ENCODE measurements at places on chromosomes 6 and 20.

DNA sequence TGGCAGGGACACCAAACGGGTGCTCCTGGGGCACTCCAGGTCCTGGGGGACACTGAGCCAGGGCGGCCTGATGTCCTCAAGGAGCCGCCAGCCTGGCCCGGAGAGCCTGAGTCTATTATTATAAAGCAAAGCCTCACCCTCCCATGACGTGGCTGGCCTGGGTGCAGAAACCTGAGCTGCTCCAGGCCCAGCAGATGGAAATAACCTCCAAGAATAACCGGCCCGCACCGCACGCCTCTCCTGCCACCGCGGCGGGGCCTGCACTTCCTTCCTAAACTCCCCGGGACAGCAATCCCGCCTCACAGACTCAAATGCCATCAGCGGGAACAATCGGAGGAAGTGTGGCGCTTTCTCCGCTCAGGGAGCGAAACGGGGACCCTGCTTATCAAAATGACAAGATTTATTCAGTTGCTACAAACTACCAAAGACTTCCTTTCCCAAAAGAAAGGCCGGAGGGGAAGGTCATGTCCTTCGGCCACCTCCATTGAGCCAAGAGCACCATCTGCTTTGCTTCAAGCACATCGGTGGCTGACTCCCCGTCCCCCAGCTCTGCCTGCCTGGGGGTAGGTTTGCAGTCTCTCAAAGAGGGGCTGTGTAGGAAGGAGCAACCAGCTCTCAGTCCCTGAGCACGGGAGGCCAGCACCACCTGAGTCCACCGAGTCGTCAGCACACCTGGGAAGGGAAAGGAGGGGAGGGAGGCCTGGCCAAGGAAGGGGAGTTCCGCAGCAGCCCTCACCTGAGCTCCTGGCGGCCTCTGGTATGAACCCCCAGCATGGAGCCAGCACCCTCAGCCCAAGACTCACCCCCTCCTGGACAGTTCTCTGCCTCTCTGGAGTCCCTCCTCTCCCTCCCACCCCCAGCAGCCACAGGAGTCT, 78.6 kb upstream of the QKI start:
- no peak for DNase-seq

- no peak for DNase-seq
These were observed 359.8 kb downstream of the ZFAND3 start for GRCh38 chr6:38179300-38179699.

- DNase-seq: no peak
These were observed 2.2 kb downstream of the EEF1A2 start for GRCh38 chr20:63496596-63497120.

GRCh38 chr6:154814063-154814462, 80.8 kb downstream of the SCAF8 start:
- DNase-seq: no peak

GRCh38 chr6:166704171-166704570, 77.1 kb upstream of the RPS6KA2 start:
- DNase-seq: no peak

DNA sequence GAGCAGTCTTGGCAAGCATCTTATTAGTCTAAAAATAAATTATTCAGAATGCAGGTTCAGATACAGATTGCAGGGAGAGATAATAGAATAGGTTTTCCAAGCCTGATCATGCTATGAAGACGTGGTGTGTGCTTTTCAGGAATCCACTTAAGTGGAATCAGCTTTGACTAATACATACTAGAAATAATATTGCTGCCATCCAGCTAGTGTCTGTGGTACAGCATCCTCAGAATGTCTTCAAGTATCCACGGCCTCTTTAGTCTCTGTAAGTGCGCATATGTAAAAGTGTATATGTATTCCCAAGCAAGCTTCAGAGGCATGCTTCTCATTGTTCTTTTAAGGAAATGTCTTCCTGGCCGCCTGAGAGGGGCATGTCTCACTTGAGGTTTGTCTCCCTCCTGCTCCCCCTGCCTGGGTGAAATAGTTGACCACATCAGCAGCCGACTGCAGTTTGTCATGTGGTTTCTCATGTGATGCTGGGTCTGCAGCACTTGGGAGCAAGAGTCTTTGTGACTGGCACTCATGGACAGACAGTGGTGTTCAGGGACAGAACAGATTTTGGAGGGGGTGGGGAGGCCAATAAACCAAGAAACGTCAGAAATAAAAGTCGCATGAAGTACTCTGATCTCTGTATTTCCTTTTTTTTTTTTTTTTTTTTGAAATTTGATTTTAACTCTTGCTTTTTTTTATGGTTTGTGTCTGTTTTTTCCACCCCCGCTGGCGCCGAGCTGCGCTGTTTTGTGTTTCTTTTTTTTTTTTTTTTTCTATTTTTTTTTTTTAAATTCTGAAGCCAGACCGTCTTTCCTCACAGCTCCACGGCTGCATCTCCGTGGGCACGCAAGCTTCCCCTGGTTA, 150.8 kb downstream of the PRL start:
- no peak for DNase-seq

DNA sequence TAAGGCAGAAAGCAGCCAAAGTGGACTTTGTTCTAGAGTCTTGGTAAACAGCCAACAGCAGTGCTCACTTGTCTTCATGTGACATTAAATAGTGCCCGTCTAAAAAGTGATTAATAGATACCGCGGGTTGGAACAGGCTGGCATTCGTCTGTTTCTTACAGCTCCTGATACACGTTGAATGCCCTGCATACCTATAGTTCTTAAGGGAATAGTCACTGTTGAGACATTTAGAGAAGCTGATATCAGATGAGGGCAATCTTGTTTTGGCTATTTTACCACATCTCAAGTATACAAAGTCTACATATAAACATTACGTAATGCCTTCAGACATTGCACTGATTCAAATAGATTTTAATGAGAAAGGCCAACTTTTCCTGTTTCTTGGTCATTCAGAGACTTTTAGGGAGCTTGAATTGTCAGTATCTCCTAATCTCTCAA, 374.9 kb upstream of the FLRT3 start:
- DNase-seq: no peak

- DNase-seq: no peak
These were observed 114.3 kb upstream of the JAG1 start for GRCh38 chr20:10788055-10788454.

GRCh38 chr6:82040405-82041221, 206.9 kb downstream of the IBTK start:
- DNase-seq: no peak

GRCh38 chr20:8132484-8133309, 631 bp downstream of the PLCB1 start:
- no peak for DNase-seq

Measured in stimulated activated CD8-positive, alpha-beta memory T cell treated with anti-CD3 and anti-CD28 coated beads, Interleukin-2, amount 100 ng/mL, for 1 hour (primary cell).